Mesothelial cell of epicardium (in vitro differentiated cells): ENCODE measurements at places on chromosomes 7 and 10.

DNA sequence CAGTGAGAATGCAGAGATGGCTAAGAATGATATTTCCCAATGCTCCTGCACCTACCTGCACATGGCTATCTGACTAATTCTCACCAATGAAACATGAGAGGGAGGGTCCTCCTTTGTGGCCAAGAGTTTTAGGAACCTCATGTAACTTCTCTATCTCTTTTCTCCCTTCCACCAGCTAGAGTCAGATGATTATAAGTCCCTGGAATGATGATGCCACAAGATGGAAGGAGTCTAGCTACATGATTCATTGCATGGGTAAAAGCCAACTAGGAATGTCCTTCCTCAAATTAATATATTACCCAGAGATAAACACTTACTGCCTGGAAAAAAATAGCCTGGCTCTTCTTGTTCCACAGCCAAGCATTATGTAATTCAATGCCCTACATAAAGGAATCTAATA lies 55.1 kb upstream of the AASS start:
- DNase-seq = no peak

DNA sequence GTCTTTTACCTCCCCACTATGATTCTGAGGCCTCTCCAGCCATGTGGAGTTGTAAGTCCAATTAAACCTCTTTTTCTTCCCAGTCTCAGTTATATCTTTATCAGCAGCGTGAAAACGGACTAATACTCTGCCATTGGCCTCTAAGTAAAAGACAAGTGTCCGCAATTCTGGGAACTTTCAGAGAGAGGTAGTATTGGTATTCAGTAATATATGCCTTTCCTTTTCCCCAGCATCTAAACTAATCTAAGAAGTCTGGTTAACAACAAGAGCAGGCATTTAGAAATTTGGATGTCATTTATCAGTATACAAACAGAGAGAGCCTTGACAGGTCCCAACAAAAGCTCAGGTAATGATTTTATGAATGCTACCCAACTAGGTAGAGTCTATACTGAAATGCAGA lies 95.2 kb downstream of the ATE1 start:
- DNase-seq = no peak

- DNase-seq = no peak
Observed at GRCh38 chr7:44063894-44064651, 1.3 kb downstream of the PGAM2 start.

DNA sequence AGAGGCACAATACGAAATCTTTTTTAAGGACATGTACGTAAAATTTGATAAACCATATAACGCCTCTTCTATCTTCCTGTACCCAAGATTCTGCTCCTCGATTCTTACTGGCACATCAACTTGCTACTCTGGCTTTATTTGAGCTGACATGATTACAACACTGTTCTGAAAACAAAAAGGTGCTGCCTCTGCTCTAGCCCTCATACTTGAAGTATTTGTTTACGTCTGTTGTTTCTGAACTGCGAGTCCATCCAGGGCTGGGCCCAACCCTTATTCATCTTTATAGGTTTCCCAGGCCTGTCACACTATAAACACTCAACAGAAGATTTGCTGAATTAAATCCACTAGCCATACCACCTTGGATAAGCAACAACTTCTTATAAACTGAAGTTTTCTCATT lies 96.2 kb upstream of the SVIL start:
- no peak for DNase-seq

GRCh38 chr7:105199386-105199785 lies 185.4 kb downstream of the KMT2E start:
- no peak for DNase-seq

- DNase-seq = no peak
Observed at GRCh38 chr10:78783753-78784152, 285.0 kb upstream of the ZMIZ1 start.

GRCh38 chr7:148856891-148857290 lies 27.2 kb downstream of the EZH2 start:
- no peak for DNase-seq

- no peak for DNase-seq
Observed at GRCh38 chr7:130595986-130596385, 72.6 kb downstream of the COPG2 start.

DNA sequence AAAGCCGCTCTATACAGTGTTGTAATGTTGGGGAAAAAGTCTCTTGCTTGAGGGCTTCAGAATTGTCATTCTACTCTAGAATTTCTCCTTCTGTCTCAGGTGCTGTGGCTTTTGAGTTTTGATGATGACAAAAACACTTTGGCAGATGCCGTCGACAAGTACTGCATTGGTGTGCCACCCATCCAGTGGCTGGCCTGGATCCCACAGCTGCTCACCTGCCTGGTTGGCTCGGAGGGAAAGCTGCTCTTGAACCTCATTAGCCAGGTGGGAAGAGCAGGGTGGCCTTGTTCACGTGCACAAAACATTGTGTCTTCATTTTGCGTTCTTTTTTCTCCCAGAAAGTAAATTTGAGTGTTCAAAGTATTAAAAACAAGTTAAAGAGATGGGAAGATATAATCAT lies 112.0 kb downstream of the TRRAP start:
- no peak for DNase-seq

- DNase-seq = no peak
Observed at GRCh38 chr7:26117142-26117807, 34.7 kb upstream of the NFE2L3 start.

GRCh38 chr10:101291331-101292193 lies 62.3 kb upstream of the LBX1 start:
- DNase-seq = peak; percentile 66
